ENCODE measurements at places on chromosomes 11 and 22.

- no peak for DNase-seq
Observed at GRCh38 chr11:120248551-120249278, 8.8 kb downstream of the POU2F3 start.

GRCh38 chr11:4922304-4922703, 1.8 kb downstream of the OR51G1 start:
- no peak for DNase-seq

DNA sequence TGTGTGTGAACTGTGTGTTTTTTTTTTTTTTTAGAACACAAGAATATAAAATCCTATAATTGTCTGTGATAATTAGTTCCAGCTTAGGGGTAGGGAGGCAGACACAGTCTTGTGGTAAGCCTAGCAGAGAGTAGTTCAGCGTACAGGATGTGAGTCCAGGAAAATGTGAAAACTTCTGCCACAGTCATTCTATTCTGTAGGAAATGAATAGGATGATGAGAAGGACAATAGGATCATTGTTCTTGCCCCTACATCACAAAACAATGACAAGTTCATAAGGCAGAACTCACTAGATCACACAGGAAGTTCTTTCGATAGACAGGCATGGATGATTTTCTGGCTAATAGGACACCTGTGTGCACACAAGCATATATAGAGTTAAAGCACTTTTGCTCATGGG, 132.2 kb downstream of the NAV2 start:
- DNase-seq: no peak

DNA sequence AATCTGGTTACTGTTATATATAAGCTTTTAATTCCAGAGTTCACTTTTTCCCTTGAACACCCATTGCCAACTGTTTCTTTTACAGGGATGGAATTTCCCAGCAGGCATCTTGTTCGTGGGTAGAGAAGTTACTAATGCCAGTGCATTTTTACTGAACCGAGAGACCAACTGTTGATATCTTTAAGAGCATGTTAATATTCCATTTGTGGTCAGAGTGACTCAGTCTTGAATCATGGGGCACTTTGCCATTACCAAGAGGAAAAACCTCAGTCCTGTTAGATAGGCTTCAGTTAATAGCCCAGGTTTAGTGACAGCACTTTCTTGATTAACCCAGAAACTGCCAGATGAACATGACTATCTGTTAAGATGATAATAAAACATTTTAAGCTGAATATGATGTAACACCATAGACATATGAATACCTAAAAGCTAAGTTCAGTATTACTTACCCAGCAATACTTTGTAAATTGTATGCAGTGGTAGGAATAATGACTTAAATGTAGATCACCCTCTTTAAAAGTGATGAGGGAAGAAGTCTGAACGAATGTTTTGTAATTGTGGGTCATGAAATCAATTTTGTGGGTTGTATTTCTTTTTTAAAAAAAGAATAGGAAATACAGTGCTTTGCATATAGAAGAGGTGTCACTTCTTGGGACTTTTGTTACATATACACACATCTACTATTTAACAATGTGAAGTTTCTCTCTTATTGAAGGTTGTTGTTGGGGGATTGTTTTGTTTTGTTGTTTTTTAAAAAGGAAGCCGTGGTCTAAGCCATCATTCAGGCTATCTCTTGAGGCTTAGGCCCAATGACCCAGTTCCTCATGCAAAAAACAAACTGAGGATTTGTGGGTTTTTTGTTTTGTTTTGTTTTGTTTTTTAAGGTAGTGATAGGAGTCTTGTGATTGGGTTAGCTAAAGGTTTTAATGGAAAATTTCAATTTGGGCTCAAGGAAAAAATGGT, 79.2 kb upstream of the GRIK4 start:
- DNase-seq: no peak

DNA sequence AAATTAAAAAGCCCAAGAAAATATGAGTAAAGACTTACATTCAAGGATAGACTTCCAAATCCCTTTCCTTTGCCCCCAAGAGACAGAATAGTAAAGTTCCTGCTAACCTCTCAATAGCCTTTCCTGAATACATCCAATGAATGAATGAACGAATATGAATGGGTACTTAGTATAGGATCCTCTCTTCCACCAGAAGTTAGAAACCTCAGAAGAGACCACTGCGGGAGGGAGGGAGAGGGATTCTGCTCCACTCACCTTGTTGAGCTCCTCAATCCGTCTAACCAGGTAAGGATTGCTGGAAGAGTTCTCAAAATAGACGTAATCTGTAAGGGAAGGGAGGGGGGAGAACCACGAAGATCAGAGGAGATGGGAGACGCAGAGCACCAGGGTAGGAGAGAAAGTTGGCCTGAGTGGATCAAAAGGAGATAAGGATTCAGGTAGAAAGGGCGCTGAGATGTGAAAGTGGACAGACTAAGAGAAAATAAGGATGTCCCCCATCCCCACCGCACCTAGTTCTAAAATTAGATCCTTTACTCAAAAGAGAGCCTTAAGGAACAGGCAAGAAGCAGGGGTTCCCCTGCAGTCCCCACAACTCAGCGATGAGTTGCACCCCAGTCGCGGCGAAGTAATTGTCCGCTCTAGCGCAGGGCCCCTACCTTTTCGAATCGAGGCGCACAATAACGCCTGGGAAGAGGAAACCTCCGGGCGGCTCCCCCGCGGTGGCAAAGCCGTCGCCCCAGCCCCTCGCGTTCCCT, 1.1 kb downstream of the MTA2 start:
- no peak for DNase-seq

GRCh38 chr11:134761386-134761785, 349.3 kb upstream of the B3GAT1 start:
- no peak for DNase-seq

DNA sequence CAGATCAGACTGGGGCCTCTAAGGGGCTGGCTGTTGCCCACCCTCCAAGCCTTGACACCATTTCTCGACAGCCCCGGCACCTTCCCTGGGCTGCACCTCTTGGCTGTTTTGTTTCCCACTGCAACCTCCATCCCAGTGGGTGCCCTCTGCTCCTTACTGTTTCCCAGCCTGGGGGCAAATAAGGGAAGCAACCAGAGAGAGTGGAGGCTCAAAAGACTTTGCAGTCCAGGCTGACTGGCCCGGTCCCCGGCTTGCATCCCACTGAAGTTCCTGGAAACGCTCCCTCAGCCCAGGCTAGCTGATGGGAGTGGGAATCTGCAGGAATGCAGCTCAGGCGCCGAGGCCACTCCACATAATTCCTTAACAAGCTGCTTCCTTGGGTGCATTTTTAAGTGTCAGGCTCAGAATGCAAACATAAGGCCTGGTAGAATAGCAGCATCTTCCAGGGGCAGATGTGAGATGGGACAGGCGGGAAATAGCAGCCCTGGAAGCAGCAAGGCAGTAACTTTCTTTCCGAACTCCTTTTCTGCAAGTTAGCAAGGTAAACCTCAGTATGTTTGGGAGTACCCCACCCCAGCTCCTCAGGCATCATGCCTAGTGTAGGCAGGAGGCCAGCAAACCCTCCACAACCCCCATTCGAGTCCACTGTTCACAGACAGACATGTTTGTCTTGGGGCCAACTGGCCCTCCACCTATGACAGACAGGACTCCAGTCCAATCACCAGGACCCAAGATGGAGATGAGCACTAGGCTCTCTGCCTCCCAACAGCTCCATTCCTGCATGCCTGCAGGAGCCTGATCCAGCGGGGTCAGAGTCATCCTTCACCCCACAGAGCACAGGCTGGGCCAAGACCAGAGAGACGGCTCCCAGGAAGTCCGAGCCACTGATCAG, 39.3 kb downstream of the RPL27A start:
- no peak for DNase-seq

DNA sequence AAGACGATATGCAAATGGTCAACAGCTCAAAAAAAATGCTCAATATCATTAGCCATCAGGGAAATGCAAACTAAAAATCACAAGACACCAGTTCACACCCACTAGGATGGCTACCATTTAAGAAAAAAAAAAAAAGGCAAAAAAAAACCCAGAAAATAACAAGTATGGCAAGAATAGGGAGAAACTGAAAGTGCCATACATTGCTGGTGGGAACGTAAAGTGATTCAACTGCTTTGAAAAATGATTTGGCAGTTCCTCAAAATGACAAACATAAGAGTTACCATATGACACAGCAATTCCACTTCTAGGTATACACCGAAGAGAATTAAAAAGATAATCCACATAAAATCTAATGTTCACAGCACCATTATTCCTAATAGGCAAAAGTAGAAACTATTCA, 47.5 kb downstream of the PICALM start:
- no peak for DNase-seq

DNA sequence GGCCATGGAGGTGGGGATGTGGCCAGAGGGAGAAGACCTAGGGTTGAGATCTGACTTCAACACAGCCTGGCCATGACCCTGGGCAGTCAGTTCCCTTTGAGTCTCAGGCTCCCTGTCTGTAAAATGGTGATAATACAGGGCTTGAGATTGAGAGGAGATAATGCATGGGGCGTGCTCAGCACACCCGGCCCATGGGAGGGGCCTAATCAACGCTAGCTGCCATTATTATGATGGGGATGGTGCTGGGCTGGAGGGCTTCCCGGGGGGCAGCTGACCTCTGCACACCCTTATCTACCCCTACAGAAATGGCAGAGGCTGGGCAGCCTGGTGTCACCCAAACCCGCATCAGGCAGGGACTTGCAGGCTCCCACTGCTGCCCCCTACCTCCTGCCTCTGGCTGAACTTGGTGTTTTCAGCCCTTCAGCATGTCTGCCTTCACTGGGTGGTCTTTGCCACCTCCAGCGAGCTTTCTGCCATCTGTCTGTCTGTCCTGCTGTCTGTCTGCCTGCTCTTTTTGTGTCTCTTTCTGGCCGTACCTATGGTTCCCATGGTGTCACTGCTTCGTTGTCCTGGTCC, 84.5 kb downstream of the CACNA1I start:
- no peak for DNase-seq

DNA sequence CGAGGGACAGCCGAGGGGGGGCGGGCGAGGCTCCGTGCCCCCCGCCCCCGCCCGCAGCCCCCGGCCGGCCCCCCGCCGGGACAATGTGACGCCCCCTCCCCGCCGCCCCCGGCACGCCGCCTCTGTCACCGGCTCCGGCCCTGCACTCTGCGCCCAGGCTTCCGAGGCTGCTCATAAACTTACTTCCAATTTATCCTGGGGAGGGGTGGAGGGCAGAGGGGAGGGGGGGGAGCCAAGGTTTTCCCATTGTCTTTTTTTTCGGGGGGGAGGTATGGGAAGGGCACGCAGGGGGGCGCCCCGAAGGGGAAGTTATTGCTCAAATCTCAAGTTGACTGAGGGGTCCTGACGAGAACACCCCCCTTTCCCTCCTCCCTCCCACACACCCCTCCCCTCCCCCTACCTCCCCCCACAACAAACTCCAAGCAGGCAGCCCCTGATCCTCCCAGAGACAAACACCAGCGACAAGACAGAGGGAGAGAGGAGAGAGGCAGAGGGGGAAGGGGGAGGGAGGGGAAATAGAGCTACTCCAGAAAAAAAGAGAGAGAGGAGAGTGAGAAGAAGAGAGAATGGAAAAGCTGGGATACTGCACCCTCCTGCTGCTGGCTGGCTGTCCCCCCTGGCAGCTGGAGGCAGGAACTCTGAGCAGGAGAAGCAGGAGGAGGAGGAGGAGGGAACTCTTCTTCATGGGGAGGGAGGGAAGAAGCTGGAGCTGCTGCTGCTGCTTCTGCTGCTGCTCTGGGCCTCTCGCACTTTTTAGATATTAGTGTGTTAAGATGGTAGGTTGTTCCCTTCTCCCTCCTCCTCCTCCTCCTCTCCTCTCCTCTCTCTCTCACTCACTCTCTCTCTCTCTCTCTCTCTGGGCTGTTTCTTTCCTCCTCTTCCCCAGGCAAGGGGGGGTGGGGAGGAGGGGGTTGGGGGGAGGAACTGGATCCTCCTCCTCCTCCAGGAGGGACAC, 631 bp downstream of the PHF21A start:
- peak; percentile 81 for DNase-seq

DNA sequence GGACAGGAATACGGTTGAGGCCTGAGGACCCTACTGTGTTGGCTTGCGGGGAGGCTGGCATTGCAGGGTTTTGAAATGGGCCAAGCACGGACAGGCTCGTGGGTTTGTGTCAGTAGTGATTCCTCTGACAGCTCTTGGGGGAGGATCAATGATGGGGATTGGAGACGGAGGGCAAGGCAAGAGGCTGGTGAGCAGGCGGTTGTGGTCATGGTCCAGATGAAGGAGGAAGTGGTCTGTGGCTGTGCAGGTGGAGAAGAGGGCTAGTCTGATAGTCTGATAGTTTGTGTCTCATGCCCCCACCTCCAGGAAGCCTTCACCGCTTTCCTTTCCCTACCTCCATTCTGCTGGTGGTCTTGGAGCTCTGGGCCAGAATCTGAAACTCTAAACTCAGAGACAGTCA, 3.0 kb downstream of the MAFF start:
- no peak for DNase-seq

DNA sequence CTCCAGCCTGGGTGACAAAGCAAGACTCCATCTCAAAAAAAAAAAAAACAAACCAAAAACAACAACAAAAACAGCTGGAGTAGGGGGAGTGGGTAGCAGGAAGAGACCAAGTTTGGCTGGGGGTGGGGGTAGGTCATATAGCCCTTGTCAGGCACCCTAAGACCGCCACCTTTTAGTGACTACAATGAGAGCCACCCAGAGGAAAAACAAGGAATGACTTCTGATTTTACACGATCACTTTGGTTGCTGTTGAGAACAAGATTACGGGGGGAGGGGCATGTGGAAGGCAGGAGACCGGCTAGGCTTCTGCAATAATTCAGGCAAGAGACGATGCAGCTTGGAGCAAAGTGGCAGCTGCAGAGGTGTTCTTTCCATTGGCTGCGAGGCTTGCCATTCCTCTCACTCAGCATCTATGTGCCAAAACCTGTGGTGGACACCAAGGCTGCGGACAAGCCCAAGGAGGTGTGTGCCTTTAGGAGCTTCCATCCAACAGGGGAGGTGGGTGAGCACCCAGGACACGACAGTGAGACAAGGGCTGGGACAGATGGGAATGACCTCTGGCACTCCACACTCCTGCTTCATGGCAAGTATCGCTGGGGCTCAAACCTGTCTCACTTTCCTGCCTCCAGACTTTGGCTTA, 1.7 kb downstream of the RPS19BP1 start:
- DNase-seq: no peak

DNA sequence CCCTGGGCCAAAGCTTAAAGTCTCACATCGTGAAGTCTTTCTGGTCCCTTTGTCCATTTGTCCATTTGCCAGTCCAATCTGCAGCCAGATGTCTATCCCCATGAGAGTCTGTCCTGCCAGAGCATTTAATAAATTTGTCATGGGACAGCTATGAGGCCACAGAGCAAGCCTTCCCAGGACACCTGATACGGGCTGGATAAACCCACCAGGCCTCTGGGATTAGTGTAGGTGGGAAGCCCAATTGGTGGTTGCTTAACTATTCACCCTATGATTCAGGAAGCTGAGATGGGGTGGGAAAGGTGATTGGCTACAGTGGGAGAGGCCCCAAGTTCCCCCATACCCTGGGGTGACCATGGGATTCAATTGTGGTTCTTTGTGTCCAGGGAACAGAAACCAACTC, 39.9 kb downstream of the MYEOV start:
- no peak for DNase-seq
